ENCODE measurements at places on chromosomes 11 and 22.

GRCh38 chr11:29208117-29208516 is 808.7 kb downstream of the KCNA4 start:
- H3K27me3 ChIP-seq: no peaks in the 10 kb centered on the region
- DNase-seq: peak; percentile 8
- H3K4me3 ChIP-seq: no peak overlapping the region
- no peaks in the 10 kb centered on the region for H3K4me1 ChIP-seq
- no peak overlapping the region for H3K27ac ChIP-seq

- H3K36me3 ChIP-seq: no peaks in the 10 kb centered on the region
- H3K27me3 ChIP-seq: no peaks in the 10 kb centered on the region
- no peak for DNase-seq
- peaks cover 12% of the 10 kb centered on the region for H3K4me1 ChIP-seq
- no peak overlapping the region for H3K27ac ChIP-seq
These were observed 3.3 kb downstream of the TANGO2 start for GRCh38 chr22:20024225-20024624.

DNA sequence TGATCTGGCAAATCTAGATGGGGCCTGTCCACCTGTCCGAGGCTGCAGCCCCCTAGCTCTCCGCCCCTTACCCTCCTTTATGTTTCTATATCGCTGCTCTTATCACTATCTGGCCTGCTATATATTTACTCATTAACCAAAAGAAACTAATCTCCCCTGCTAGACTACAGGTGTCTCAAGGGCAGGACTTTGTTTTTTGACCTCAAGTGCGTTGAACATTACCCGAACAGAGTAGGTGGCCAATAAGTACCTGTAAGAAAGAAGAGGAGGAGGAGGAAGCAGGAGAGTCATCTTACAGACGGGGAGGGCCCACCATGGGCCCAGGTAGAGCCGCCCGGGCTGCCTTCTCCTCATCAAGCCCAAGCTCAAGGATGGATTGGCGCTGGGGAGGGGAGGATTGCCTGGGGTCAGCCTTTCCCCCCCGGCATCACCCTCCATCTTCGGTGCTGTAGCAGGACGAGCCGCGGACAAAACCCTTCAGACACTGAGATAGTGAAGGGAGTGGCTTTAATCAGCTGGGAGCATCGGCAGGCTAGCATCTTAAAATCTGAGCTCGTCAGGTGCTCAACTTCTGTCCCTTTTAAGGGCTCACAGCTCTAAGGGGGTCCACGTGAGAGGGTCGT is 1.2 kb upstream of the P2RY6 start:
- no peak overlapping the region for H3K27ac ChIP-seq
- no peak for DNase-seq

DNA sequence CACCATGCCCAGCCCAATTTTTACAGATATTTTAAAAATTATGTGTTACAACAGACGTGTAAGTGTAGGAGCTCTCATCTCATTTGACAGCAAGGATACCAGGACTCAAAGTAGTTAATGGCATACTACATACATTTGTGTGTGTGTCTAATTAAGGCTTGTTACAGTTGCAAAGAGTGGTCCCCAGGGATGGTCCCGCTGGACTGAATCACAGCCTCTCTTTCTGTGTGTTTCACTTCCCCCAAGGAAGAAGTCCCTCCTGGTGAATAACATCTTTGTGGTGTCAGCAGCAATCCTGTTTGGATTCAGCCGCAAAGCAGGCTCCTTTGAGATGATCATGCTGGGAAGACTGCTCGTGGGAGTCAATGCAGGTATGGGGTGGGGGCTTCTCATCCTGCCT is 17.2 kb downstream of the SLC2A11 start:
- no peaks in the 10 kb centered on the region for H3K4me1 ChIP-seq
- DNase-seq: no peak
- no peaks in the 10 kb centered on the region for H3K27me3 ChIP-seq
- H3K27ac ChIP-seq: no peak overlapping the region
- no peak overlapping the region for H3K4me3 ChIP-seq
- no peaks in the 10 kb centered on the region for H3K36me3 ChIP-seq

DNA sequence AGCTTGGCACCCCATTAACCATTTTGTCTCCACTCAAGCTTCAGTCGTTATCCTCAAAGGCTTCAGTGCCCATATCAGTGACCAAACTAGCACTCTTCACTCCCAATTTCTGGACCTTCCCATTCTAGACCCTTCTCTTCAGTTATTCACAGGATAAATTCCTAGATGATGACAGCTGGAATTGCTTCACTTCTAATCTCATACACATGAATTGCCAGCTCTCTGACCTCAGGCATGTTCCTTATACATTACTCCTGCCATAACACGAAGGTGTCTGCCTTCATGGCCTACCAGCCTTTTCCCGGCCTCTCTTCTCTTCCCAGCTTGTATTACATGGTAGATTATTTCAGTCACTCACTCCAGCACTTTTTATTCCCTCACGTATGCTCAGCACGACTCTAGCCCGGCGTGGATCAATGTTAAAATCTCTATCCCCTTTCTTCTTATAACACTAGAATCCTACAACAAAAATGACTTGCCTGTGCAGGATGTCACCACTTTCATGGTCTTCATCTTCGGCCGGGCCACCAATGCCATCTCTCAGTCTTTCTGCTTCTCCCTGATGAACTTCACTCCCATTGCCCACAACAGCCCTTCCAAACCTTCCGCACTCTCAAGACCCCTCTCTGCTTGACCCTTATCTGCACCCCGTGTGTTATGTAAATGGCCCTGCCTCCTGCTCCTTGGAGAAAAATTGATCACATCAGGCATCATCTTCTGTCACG is 36.9 kb downstream of the EIF3F start:
- DNase-seq: no peak
- H3K4me3 ChIP-seq: no peak overlapping the region
- H3K27me3 ChIP-seq: peaks cover 33% of the 10 kb centered on the region
- no peak overlapping the region for H3K27ac ChIP-seq
- H3K36me3 ChIP-seq: no peaks in the 10 kb centered on the region

- H3K4me1 ChIP-seq: peaks cover 42% of the 10 kb centered on the region
- H3K27me3 ChIP-seq: no peaks in the 10 kb centered on the region
These were observed 2.7 kb downstream of the ADM start for GRCh38 chr11:10307400-10308200.

DNA sequence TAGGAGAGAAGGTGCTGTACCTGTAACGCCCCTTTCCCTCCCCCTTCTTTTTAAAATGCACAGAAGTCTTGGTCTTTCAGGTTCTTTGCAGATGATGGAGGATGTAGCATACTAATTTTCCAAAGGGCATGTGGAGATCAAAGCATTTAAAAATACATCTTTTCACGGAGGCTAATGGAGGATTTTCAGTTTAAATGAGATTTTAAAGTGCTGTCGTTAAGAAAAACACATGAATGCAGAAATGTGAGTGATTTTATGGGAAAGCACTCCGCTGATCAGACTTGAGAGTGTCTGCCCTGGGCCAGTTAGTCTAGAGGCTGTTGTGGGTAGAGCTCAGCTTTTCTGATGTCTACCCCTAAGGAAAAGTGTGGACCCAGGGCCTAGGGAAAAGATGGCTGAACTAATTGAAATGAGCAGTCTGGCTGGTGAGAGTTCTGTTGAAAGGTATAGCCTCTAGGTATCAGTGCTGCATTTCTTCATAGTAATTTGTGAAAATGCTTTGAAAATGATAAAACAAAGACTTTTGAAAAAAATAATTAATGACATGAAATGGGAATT is 2.5 kb downstream of the AMOTL1 start:
- no peak overlapping the region for H3K4me3 ChIP-seq
- H3K27me3 ChIP-seq: no peaks in the 10 kb centered on the region
- no peak overlapping the region for H3K27ac ChIP-seq
- H3K4me1 ChIP-seq: peaks cover 19% of the 10 kb centered on the region
- no peak for DNase-seq
- no peaks in the 10 kb centered on the region for H3K36me3 ChIP-seq

- H3K4me3 ChIP-seq: peak within 1 kb of the TSS; percentile 50
- H3K27me3 ChIP-seq: no peaks in the 10 kb centered on the region
- DNase-seq: peak; percentile 50
- H3K4me1 ChIP-seq: peaks cover 8% of the 10 kb centered on the region
These were observed at the start of gene APOL6 for GRCh38 chr22:35648066-35649025. Gene APOL6 (plus strand): TSS chr22:35648446. CDS start chr22:35656426, 7,980 bp downstream.

GRCh38 chr22:42214633-42215415 is 55.6 kb downstream of the TCF20 start:
- no peak overlapping the region for H3K27ac ChIP-seq
- no peaks in the 10 kb centered on the region for H3K4me1 ChIP-seq
- no peak for DNase-seq
- no peak overlapping the region for H3K4me3 ChIP-seq

GRCh38 chr11:103898577-103899336 is 137.7 kb upstream of the DDI1 start:
- DNase-seq: no peak
- H3K27me3 ChIP-seq: no peaks in the 10 kb centered on the region
- no peak overlapping the region for H3K4me3 ChIP-seq
- peaks cover 8% of the 10 kb centered on the region for H3K4me1 ChIP-seq
- no peaks in the 10 kb centered on the region for H3K36me3 ChIP-seq

Data from endothelial cell of umbilical vein (primary cell).